HepG2 (cell line): ENCODE measurements at places on chromosomes 7 and 10. TPM values are rescaled to one million over a fixed set of nuclear protein-coding genes. Genes with fewer than 3 reads are reported as not detected.

DNA sequence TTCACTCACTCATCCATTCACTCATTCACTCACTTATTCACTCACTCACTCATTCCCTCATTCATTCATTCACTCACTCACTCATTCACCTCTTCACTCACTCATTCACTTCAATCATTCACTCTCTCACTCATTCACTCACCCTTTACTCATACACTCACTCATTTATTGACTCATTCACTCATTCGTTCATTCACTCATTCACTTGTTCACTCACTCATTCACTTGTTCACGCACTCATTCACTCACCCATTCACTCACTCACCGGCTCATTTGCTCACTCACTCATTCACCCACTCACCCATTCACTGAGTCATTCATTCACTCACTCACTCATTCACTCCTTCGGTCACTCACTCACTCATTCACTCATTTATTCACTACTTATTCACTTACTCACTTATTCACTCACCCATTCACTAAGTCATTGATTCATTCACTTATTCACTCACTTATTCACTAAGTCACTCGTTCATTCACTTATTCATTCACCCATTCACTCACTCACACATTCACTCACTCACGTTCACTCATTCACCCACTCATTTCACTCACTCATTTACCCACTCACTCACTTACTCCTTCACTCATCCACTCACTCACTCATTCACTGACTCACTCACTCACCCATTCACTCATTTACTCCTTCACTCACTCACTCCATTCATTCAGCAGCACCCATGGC, 4.7 kb upstream of the PFKP start:
- peaks cover 6% of the 10 kb centered on the region for H3K4me1 ChIP-seq
- DNase-seq: no peak
- no peak overlapping the region for H3K4me3 ChIP-seq
- no peaks in the 10 kb centered on the region for H3K36me3 ChIP-seq
- H3K27ac ChIP-seq: no peak overlapping the region
- no peaks in the 10 kb centered on the region; the same call in 1 of the 2 replicates for H3K27me3 ChIP-seq

- no peaks in the 10 kb centered on the region for H3K4me1 ChIP-seq
- H3K4me3 ChIP-seq: no peak overlapping the region
- H3K27me3 ChIP-seq: no peaks in the 10 kb centered on the region
- H3K36me3 ChIP-seq: peaks cover 3% of the 10 kb centered on the region
- H3K27ac ChIP-seq: no peak overlapping the region
- no peak for DNase-seq
These were observed 15.0 kb downstream of the MIOS start for GRCh38 chr7:7581531-7582179.

DNA sequence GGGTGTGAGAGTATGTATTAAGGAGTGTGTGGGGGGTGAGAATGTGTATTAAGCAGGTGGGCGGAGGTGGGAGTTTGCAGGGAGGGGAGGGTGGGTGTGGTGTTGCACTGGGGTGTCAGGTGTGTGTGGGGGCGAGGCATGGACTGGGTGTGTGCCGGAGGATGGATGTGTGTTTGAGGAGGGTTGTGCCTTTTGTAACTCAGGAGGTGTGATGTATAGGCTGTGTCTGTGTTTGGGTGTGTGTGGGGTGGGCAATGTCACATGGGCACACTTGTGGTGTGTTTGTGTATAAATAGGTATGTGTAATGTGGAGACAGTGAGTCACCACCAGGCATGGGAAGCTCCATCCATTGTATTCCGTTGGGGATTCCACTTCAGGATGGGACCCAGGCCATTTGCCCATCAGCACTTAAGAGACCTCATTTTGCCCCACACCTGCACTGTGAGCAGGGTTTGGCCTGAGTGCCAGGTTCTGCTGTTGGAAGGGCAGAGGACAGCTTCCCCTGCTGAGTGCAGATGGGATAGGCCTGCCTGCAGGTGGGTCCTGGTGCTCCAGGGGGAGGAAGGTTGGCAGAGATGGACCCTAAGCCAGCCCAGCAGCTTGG, 5.8 kb downstream of the UNC5B start:
- H3K4me3 ChIP-seq: no peak overlapping the region
- no peaks in the 10 kb centered on the region for H3K36me3 ChIP-seq
- H3K27me3 ChIP-seq: peaks cover 15% of the 10 kb centered on the region
- peaks cover 10% of the 10 kb centered on the region for H3K4me1 ChIP-seq
- DNase-seq: peak; percentile 20

The MARVELD1 gene
- not detected in 2 replicates for total RNA-seq

DNA sequence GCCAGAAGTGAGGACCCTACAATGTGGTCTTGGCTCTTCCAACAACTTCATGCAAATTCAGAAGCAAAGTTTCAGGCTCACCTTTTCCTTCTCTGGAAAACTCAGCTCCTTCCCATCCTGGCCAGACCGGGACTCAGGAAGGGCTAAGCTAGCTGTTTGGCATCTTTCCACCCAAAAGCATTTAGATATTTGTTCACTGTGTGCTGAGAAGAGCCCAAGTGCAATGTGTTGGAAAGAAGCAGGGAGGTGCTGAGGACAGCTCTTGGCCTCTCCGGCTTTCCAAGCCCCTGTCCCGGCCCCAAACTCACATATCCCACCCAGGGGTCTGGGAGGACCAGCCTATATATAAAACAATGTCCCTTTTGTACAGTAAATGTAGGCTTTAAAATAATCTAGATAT, 44.5 kb downstream of the MKI67 start:
- no peak overlapping the region for H3K4me3 ChIP-seq
- peaks cover 39% of the 10 kb centered on the region; the same call in 2 of the 3 replicates for H3K27me3 ChIP-seq
- no peak for DNase-seq
- no peak overlapping the region for H3K27ac ChIP-seq
- H3K4me1 ChIP-seq: peaks cover 8% of the 10 kb centered on the region
- no peaks in the 10 kb centered on the region for H3K36me3 ChIP-seq

The PAX4 gene
- not detected in 2 replicates for total RNA-seq

DNA sequence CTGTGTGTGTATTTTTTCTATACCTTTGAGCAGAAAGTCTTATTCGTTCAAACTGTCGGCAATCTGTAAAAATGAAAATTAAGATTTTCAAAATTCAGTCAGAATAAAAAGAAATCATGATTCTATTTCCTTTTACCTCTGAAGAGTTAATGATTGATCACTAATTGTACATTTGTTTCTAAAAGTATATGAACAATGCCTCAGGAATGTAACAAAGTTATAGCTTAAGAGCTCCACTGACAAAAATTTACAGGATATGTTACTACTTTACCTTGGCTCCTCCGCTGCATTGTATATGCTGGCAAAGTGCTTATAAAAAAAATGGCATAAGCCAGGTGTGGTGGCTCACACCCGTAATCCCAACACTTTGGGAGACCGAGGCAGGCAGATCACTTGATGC, 225.7 kb downstream of the VTI1A start:
- H3K27me3 ChIP-seq: no peaks in the 10 kb centered on the region
- no peak for DNase-seq
- no peak overlapping the region for H3K27ac ChIP-seq
- H3K4me1 ChIP-seq: peaks cover 37% of the 10 kb centered on the region
- no peak overlapping the region for H3K4me3 ChIP-seq

GRCh38 chr7:134798155-134798554, 18.7 kb downstream of the CALD1 start:
- no peak overlapping the region for H3K4me3 ChIP-seq
- DNase-seq: no peak
- no peak overlapping the region for H3K27ac ChIP-seq
- no peaks in the 10 kb centered on the region for H3K27me3 ChIP-seq
- no peaks in the 10 kb centered on the region for H3K36me3 ChIP-seq
- H3K4me1 ChIP-seq: no peaks in the 10 kb centered on the region

The EVX1 gene
- not detected in 2 replicates for total RNA-seq

- no peak overlapping the region for H3K27ac ChIP-seq
- no peaks in the 10 kb centered on the region for H3K27me3 ChIP-seq
- H3K36me3 ChIP-seq: no peaks in the 10 kb centered on the region
- no peak for DNase-seq
- H3K4me3 ChIP-seq: no peak overlapping the region
- H3K4me1 ChIP-seq: no peaks in the 10 kb centered on the region
These were observed 16.7 kb downstream of the PRTFDC1 start for GRCh38 chr10:24935504-24936292.
